ENCODE measurements at places on chromosomes 2 and 18.

DNA sequence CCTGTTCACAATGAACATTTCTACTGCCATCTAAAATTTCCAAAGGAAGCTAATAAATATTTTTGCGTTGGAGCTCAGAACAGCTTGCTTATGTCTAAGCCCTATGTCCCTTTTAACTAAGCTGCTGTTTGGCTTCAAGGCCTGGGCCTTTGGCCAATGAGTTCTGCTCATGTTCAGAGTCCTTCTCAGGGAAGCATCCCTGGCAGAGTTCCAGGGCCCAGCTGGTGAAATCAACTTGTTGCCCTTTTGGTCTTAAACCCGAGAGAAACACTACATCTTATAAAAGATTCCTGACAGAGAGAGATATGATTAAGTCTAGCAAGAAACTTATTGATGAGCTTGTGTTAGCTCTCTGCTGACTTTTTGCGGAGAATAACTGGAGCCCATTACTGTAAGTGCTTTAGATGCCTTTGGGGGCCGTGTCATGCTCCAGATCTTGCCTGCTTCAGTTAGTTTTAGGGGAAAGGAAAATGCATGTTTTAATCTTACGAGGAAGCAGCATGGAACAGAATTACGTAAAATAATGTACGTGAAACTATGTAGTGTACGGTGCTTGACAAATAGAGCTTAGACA, 102.5 kb upstream of the NOSTRIN start:
- DNase-seq = peak; percentile 92

DNA sequence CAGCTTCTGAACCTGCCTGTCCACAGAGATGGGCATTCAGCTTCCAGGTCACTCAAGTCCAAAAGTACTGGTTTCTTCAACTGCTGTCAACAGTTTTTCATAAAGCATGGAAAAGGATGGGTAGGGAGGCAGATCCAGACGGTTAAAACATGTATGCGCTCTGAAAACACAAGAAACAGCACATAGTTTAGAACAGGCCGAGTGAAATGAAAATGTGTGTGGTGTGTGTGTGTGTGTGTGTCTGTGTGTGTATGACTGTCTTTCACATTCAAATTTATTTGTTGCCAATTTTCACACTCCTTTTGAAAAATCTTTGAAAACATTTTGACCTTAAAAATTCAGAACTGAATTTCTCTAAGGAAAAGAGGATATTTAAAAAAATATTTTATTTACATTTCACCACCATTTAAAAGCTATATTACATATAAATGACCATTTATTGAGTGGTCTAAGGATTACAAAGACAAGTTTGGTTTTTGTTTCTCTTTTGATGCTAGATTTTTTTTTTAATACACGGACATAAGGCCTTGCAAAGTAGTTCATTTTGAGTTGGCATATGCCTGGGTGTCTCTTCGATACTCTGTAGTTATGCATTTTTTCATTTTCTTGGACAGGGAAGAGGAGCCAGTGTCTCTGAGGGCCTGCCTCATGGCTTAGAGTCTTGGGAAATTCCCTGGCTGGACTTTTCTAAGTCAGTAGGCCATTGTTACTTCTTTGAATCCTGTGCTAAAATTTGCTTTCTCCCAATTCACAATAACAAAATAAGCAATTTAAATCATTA, 30.0 kb upstream of the STK17B start:
- no peak for DNase-seq

DNA sequence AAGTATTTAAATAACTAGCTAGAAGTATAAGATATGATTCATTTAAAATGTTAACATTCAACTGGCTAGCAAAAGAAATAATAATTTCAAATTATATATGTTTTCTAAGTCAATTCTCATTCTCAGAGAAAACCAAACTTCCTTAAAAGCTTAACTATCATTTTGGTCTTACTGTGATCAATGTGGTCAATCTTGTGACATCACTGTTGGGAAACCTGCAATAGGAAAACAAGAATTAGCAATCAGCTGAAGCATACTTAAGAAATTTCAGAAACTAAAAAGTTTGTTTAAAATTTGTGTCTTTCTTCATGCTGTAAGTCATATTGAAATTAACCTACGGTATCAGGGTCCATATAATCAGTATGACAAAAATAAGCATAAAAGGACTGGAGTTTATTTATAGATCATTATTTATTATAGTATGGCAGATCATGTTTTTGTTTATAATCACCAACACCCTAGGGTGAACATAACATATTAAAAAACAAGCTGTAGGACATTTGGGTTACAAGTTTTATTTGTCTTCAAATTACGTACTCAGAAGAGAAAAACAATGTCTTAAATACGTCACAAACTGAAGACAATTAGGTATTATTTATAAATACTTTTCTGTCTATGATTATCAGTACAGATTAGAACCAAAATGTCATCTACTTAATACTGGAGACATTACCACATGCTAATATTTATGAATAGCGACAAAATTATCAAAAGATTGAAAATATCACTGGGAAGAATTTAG, 60.5 kb downstream of the BAZ2B start:
- DNase-seq = no peak

DNA sequence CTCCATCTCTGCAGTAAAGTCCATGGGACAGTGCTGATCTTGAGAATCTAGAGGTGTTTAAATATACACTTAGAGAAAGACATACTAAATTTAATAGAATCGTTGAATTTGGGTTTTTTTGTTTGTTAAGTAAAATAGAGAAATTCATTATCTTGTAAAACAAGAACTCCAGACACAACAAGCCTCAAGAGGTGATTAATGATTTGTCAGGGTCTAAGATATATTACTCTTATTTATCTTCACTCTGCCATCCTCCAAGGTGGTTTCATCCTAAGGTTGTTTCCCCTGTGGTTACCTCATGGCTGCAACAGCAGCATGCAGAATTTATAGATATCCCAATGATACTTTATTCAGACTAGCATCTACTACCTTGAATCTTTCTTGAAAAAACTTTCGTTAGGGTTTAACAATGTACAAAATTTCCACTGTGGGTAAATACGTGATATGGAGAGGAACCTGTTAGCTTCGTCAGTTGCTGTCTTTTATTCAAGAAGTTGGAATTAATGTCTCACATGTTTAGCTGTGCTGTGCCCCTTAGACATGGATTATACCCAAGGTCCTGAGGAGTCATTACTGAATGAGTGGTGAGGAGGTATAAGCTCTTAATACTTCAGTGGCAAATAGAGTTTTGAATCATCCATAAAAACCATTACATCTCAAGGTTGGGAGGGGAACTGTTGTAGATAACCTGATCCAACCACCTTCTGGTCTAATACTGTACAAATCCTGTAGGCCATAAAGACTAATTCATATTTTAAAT, 128.0 kb downstream of the GPD2 start:
- DNase-seq = no peak

GRCh38 chr2:228658998-228659397, 477.5 kb upstream of the SPHKAP start:
- peak; percentile 62 for DNase-seq

DNA sequence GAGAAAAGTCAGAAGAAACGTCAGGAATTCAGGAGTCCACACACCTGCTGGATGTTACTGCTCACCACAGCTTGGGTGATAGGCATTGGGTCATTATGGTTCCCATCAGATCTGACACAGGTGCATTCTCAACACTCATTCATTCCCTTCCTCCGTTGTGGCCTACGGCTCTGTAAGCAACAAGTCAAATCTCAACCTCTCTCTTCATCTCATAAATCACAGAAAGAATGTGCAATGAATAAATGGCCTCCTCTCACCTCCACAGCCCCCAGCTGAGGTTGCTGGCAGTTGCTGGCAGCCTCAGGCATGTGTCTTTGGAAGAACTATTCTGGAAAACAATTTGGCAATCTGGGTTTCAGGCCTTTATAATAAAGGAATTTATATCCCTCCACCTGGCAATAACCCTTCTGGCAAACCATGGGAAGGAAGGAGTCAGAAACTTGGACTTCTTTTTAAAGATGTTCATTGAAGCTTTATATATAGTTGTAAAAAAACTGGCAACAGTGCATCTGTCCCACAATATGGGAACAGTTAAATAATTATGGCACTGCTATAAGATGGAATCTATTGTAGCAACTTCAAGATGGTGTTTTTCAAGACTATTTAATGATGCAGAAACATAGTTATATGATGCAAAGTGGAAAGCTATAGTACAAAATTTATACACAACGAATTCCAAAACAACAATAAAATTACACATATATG, 175.4 kb downstream of the ANAPC1 start:
- DNase-seq = no peak

DNA sequence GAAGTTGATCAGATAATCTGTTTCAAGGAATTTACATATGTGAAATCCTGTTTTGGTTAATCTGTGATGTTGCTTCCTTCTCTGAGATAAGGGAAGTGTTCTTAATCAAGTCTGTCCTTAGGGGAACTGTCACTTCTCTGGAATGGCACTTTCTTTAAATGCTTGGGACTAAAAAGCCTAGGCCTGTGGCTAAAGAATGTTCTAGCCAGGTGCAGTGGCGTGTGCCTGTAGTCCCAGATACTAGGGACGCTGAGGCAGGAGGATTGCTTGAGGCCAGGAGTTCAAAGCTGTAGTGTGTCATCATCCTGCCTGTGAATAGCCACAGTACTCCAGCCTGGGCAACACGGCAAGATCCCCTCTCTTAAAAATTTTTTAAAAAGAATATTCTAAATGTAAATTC, 217.6 kb upstream of the SIX3 start:
- no peak for DNase-seq

All from AG04450 (cell line).